Stimulated activated CD4-positive, alpha-beta T cell treated with anti-CD3 and anti-CD28 coated beads, TNF-alpha, amount 100 ng/mL, for 4 hours (primary cell): ENCODE measurements at places on chromosomes 6 and 20.

GRCh38 chr6:46324706-46325105 is 153.9 kb upstream of the ENPP5 start:
- DNase-seq: no peak

DNA sequence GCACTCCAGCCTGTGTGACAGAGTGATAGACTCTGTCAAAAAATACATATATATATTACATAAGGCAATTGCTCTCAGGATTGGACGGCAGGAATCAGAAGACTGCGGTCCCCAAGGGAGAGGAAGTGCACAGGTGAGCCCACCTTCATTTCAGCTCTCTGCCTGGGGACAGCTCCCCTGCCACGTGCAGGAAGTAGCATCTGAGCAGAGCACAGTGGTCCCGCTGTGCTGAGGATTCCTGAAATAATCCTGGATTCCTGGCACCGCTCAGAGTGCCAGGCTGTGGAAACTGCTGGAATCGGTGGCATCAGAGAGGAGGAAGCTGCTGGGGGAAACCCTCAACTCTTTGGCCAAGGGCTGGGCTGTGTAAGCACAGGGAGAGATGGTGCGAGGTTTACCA is 27.7 kb downstream of the NFATC2 start:
- no peak for DNase-seq

DNA sequence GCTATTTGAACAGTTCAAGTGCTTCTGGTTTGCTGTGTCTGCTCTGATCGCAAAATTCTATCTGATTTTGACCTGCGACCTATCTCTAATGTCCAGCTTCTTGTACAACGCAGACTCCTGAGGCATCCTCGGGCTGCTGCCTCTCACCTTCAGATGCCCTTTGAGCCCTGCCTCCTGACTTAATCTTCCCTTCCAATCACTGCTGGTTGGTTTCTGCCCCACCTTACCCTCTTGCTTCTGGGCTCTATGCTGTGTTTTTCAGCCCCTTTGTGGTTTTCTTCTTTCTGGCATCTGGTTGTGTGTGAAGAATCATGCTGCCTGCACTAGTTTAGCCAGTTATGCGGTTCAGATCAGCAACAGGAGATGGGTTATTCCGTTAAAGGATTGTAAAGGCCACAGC is 131.2 kb upstream of the THEMIS start:
- no peak for DNase-seq

- no peak for DNase-seq
These were observed at the start of gene CNR1 for GRCh38 chr6:88165844-88166492. Gene CNR1 (minus strand): TSS chr6:88166347. CDS start chr6:88145274, 21,073 bp downstream.

DNA sequence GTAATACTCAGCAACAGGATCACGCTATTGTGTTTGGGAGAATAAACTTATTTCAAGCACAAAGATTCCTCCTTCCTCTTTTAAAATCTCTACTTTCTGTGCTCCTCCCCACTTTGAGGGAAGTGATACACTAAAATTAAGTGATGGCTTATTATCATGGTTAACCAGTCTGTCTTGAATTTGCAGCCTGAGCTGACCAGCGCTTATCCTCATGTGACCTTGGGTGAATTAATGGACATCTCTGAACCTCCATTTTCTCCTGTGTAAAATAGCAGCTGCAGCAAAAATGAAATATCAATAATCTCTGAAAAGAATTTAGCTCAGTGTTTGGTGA is 222.6 kb downstream of the BCAS1 start:
- no peak for DNase-seq

DNA sequence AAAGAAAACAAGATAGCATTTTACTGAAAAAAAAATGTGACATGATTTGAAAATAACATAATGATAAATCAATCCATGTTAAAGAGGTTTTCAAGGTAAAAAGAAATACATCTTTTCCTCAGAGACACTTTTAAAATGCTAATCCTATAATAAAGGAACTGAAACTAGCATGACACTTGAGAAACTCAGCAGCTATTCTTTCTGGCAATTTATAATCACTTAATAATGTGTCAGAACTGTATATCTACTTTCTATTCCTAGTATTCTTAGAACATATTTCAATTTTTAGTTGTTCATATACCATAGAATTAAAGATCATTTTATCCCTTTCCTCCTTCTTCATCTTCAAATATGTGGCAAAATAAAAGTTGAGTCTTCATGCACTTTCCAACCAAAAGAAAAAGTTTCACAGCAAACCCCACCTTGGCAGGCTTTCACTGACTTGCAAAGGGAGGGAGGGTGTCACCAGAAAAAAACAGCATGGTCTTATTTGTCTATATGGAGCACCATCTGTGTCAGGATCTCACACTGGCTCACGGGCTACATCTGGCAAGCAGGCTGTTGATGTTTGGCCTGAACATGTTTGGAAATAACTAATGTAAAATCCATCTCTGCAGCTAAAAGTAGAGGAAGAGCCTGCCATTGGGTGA is 48.5 kb downstream of the FHL5 start:
- no peak for DNase-seq

GRCh38 chr6:33957892-33958525 is 154.2 kb upstream of the MLN start:
- DNase-seq: no peak

DNA sequence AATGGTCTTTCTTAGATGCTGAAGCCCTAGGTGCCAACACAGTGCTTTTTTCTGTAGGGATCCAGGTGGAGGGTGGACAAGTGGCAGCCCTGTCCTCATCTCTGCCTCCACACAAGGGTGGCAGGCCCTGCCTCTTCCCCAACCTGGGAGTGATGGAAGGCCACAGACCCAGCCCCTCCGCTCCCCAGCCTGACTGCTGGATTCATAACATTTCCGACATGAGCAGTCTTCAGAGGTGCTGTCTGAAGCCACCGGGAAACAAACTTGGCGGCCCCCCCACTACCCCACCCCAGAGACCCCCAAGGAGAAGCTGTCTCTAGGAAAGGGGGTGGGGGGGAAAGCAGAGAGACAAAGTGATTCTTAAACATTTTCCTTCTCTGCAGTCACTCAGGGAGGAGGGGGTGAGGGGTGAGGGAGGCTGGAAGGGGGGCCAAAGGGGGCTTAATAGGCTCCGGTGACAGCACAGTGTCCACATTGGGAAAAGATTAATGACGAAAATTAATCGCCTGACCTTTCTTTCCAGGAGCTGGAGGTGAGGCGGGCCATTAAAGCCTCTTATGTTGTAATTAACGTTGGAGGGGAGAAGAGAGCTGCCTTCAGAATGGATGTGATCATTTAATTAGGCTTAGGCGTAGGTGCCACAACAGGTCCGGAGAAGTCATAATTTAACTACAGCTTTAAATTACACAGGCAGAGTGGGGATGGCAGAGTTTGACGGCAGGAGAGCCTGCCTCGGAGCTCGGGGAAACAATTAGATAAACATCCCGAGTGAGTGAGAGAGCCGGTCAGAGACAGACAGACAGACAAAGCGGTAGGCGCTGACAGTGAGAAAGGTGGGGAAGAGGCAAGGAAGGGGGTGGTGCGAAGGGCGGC is 76.8 kb upstream of the FOXP4 start:
- no peak for DNase-seq

- DNase-seq: peak; percentile 48
These were observed 616 bp downstream of the TUBB start for GRCh38 chr6:30720738-30721197.

GRCh38 chr6:52426667-52427066 is 6.5 kb downstream of the EFHC1 start:
- DNase-seq: no peak

- no peak for DNase-seq
These were observed 19.5 kb downstream of the SLC22A1 start for GRCh38 chr6:160141001-160141726.

GRCh38 chr6:50816947-50817645 is 1.6 kb upstream of the TFAP2B start:
- no peak for DNase-seq

DNA sequence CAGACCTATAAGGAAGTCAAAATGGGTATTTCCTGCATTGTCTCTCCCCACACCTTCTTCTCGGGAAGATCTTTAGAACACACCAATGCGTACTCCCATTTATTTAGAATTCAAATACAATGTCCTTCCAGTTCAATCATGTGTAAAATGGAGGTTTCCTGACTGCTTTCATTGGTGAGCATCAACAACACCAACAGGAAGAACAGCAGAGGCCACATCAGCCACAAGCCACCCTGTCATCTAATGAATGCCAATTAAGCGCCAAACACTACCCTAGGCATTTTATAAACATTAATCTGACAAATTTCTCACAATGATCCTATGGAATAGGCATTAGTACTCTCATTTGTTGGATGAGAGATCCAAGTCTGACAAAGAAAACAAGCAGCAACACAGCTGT is 68.4 kb upstream of the SMLR1 start:
- no peak for DNase-seq

- DNase-seq: no peak
These were observed 928.9 kb upstream of the CITED2 start for GRCh38 chr6:140303218-140303949.

DNA sequence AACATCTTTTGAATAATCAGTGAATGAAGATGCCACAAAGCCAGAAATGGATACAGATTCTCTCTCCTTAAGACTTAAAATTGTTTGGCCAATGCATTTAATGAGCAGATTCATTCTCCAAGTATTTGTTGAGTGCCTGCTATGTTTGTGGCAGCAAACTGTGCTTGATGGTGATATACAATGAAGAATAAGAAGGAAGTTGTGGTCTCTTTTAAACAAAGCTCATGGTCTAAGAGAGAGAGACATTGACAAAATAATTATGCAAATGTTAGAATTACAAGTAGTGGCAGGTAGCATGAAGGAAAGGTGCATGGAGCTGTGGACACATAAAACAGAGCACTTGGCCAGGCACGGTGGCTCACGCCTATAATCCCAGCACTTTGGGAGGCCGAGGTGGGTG is 28.3 kb downstream of the NFATC2 start:
- DNase-seq: no peak

DNA sequence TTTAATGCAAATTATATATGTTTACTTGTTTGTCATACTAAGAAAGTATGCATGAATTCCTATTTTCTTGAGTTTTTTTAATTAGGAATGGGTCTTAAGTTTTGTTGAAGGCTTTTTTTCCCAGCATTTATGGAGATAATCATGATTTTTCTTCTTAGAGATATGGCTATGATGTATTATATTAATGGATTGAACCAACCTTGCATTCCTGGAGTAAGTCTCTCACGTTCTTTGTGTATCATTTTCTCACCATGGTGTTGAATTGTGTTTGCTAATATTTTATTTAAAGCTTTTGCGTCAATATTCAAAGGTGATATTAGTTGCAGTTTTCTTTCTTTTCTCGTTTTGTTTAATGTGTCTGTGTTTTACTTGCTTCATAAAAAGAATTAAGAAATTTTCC is 48.4 kb upstream of the SLC35D3 start:
- DNase-seq: no peak

- no peak for DNase-seq
These were observed 23.4 kb downstream of the COL21A1 start for GRCh38 chr6:56223995-56224394.

- no peak for DNase-seq
These were observed 37.8 kb downstream of the ZHX3 start for GRCh38 chr20:41279546-41280225.

GRCh38 chr6:49979584-49979983 is 10.2 kb upstream of the DEFB113 start:
- DNase-seq: no peak
